ENCODE measurements at places on chromosomes 16 and 17.

- DNase-seq: no peak
Measured at GRCh38 chr16:5010576-5011329, 23.0 kb downstream of the NAGPA start.

- DNase-seq: no peak
Measured at GRCh38 chr17:13321951-13322701, 279.6 kb downstream of the HS3ST3A1 start.

- no peak for DNase-seq
Measured at GRCh38 chr17:19260958-19261357, 23.8 kb downstream of the EPN2 start.

DNA sequence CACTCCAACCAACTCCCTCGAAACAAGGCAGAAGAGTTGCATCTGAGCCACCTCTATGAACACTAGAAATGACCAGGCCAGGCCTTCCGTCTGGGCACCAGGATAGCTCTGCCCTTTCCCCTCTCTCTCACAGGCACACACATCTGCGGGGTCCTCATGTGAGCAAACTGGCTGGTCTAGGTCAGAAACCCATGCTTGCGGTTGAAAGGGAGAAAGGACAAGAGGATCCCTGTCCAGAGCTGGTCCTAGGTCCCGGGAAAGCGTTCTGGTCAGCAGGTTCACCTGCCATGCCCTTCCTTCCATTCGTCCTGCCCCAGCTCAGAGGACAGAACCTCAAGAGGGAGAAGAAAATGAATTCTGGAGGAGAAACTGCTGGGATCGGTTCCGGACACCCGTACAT, 2.7 kb downstream of the MNT start:
- DNase-seq: no peak

DNA sequence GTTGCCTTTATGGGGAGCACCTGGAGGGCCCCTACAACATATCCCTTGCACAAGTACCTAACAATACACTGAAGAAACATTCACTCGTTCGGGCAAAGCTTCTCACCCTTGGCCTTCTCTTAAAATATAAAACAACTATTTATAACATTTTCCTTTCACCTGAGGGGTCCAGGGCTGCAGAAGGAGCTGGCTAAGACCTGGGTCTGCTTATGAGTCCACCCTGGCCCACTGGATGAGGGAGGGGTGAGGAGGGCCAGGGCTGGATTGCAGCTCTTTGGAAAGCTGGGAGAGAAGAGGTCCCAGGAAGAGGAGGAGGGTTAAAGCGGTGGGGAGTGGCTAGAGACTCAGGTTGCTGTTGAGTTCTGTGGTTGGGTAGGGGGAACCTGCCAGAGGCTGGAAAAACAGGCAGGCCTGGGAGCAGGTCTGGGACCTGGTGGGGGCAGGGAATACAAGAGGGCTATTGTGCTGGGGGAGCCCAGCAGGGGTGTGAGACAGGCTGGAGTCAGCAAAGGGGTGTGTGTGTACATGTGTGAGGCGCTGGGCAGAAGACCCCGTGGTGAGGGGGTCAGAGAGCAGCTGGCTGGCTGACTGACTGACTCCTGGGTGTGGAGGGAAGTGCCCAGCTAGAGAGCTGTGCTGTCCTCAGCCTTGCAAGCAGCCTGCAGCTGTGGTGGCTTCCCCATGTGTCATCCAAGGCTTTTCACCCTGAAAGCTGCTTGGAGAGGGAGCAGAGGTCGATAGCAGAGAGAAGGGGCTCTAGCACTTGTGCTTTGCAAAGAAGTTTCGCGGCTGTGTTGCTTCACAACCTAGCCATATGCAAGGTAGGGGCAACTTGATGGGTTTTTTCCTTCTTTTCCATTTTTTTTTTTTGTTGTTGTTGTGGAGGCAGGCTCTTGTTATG, 10.2 kb upstream of the MRC2 start:
- DNase-seq: no peak

GRCh38 chr17:42438600-42439567, 15.8 kb upstream of the CAVIN1 start:
- DNase-seq: no peak

- DNase-seq: no peak
Measured at GRCh38 chr17:74737299-74738050, 419 bp downstream of the RAB37 start.

DNA sequence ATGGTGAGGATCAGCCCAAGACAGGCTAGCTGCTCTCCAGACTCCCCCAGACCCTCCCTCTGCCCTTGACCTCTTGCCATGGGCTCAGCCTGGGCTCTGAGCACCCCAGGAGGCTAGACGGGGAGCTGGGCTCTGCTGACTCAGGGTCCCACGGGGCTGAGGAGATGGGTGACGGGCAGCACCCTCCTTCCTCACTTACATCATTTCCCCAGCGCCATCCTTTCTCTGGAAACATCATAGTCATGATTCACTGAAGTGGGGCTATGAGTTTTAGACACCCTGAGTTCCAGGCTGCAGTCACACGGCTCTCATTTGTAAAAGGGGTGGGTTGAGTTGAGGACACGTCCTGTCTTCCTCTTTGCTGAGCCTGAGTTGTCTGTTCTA, 3.0 kb upstream of the ITGAX start:
- DNase-seq: no peak

GRCh38 chr17:33266116-33266515, 27.0 kb downstream of the ASIC2 start:
- no peak for DNase-seq

DNA sequence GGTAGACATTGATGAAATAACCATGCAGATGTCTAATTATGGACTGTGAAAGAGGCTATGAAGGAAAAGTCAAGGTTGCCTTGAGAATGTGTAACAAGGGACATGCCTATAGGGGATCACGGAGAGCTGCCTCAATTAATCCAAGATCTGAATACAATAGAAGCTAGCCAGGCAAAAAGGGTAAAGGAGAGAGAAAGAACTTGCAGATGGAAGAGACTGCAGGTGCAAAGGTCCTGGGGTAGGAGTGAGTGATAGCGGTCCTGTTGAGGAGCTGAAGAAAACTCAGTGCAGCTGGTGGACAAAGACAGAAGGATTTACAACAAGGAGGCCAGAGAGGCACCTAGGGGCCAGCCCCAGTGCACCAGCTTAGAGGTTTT, 15.9 kb upstream of the TNS4 start:
- no peak for DNase-seq

GRCh38 chr17:76371656-76372628, 12.5 kb upstream of the SPHK1 start:
- DNase-seq: no peak

GRCh38 chr17:48134912-48135480, 27.4 kb downstream of the SNX11 start:
- DNase-seq: no peak

DNA sequence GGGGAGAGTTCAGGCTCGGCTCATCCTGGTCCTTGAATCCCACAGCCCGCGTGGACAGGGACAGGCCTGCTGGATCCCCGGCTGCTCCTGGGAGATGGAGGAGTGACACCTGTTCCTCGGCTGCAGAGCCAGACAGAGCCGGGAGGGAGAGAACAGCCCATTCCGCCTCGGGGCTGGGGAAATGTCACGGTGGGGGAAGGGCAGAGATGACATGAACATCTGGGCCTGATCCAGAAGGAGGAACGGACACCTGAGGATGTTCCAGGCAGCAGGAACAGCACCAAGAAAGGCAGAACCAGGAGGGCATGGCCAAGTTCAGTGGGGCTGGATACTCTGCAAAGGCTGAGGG, 2.1 kb downstream of the ZNF764 start:
- DNase-seq: no peak

DNA sequence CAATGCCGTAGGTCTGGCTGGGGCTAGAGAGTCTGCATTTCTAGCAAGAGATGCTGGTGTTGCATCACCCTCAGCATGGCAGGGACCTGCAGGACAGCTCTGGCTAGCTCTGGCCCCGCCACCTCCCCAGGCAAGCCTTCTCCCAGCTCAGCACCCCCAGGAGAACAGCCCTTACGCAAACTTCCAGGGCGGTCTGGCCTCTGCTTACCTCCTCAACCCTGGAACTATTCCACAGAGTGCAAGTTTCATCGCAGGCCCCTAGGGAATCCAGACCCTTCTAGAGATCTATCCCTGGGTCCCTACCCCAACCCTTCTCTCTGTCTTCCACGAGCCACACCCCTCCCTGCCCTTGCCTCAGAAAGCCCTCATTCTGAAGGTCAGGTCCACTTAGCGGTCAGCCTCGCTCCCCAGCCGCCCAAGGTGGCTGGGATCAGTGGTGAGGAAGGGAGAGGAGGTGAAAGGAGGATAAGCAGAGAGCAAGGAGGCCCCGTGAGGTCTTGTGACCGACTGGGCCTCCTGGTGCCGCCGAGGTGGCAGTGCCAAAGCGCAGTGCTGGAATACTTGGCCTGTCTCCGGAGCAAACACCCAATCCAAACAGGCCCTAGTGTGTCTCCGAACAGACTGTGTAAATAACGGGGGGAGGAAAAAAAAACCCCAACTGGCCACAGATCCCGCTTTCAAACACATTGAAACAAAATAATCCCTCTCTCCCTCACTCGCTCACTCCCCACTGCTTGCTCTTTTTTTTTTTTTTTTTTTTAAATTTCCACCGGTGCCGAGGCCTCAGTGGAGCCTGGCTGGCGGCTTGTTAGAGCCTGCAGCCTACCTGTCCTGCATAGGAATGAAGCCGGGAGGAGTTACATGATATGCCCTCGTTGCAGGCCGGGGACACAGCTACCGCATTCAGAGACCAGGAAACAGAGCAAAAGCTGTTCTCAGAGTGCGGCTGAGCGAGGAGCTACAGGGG, 380.9 kb downstream of the SOX9 start:
- no peak for DNase-seq

DNA sequence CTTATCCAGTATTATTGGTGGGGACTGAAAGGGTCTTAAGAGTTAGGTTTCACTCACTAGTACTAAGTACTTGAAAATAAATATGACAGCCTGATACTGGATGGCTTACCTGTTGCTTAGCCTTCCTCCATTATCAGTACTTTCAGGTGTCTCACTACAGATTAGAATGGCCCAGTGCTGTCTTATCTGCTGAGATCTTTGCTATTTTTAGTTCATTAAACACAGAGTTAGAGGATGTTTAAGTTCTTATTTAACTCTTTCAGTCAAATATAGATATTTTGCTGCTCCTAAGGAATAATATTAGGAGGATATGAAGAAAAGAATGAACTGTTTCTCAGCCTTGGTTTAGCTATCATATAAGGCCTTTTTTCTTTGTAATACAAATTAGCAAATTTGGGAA, 74.8 kb downstream of the NLK start:
- no peak for DNase-seq

- DNase-seq: no peak
Measured at GRCh38 chr16:74740795-74741304, 33.8 kb downstream of the FA2H start.

GRCh38 chr16:69078073-69078472, 27.4 kb upstream of the HAS3 start:
- DNase-seq: no peak

DNA sequence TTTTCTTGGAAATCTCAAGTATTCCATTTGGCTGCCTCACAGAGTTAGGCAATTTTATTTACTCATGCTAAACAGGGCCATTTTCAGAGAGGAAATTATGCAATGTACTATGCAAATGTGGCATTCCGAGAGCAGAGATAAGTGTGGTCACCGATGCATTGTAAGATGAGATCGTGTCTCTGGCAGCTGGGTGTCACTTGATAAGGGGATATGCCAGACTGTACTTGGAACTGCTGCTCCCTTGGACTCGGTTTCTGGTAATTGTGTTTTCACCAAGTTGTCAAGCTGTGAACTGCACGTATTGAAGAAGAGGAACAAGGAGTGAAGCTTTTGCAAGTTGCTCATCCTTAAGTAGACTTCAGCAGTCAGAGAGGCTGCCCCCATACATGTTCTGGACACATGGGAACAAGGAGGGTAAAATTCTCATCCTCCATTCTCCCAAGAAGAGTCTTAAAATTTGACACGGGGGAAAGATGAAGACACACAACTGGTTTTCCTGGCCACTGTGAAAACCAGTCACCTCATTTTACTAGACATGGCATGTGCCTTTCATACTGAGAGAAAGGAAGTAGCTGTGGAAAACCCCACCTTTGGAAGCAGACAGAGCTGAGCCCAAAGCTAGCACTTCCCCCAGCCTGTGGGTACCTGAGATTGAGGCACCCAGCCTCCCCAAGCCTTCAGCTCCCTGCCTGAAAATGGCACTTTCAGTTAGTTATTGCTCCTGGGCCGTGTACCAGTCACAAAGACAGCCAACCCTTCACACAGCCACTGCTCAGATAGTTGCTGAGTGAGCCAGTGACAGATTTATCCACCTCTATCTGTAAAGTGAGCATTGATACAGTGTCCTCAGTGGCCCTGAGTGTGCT, 150.7 kb downstream of the SOCS1 start:
- DNase-seq: no peak

DNA sequence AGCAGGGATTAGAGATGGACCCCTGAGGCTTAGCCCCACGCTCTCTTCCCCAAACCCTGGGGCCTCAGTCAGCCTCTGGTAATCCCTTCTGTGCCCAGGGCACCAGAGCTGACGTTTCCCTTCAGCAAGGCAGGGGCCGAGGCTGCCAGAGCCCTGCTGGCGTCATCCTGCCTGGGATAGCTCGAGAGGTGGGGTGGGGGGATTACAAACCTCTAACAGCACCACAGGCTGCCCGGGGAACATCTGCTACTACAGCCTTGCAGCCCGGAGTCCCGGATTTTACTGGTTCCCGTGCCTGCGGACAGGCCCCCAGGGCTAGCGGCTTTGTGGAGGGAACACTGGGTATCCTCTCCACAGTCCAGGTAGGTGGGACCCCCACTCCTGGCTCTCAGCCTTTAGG, at the start of gene AANAT:
Gene AANAT, plus strand, starts transcription at position 238 of the 400 bp plus-strand sequence. CDS start 1,144 bp downstream, outside the sequence.
- DNase-seq: no peak

DNA sequence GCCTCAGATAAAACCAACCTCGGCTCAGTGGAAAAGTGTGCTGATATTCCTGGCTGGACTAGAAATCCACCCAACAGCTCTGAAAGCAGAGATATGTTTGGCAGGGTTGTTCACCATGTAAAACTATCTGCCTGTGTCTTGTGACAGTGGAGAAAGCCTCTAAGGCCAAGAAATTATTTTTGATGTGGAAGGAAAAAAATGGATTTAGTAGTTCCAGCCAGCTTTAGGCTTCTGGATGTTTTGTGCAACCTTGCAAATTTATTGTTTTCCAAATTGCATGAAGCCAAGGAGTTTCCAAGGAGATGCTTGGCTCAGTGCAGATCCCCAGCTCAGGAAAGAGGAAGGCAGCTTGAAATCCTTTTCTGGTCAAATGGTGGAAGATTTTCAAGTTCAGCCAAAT, 31.6 kb downstream of the TEKT5 start:
- DNase-seq: no peak

DNA sequence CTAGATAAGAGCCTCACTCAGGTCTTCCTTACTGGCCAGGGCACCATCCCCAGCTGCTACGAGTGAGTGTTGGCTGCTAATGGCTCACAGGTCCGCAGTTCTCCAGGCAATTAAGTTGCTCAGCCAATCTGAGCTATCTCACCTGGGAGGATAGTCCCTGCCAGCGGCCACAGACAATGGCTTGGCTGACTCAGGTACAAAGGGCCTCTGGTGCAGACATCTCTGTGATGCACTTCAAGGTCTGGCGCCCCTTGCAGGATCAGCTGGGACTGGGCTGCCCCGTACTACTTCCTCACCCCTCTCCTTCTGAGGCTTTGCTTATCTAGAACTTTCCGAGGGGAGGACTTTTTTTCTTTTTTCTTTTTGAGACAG, 49.2 kb upstream of the EMP2 start:
- no peak for DNase-seq

- no peak for DNase-seq
Measured at GRCh38 chr16:19488213-19488640, 33.7 kb downstream of the GDE1 start.

- no peak for DNase-seq
Measured at GRCh38 chr17:21252289-21252795, 868 bp downstream of the NATD1 start.

All from activated T-cell treated with anti-CD3 and anti-CD28 coated beads for 4 hours (primary cell).